ENCODE measurements at places on chromosomes 6 and 20. TPM values are rescaled to one million over a fixed set of nuclear protein-coding genes. Genes with fewer than 3 reads are reported as not detected.

EMILIN3 gene
- total RNA-seq, result not detected

TGM3 gene
- not detected for total RNA-seq

ANKEF1 gene
- total RNA-seq, result 4.4 TPM

PARD6B gene
- total RNA-seq, result 4.1 TPM

BTN1A1 gene
- total RNA-seq, result not detected

KIF25 gene
- not detected for total RNA-seq

LRRC73 gene
- 0.36 TPM for total RNA-seq

TSHZ2 gene
- 0.05 TPM for total RNA-seq

RING1 gene
- 31.1 TPM for total RNA-seq

GABRR2 gene
- 1.9 TPM for total RNA-seq

ADGRG6 gene
- not detected for total RNA-seq

TPD52L1 gene
- total RNA-seq, result not detected

DNA sequence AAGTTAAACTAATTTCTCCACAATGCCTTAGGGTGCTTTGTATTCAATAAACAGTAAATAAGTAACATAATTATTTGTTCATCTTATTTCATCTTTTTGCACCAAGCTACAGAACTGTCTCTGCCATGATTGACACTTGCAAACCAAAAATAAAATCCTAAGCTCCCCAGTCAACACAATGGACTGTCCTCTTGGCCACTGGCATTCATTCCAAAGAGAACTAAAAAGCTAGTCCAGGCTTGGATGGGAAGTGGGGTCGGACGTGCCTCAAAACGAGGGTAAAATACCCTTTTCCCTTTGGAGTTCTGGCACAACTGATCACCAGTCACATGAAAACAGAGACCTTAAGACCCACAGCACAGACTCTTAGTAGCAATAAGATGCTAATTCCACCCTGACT lies 66.4 kb upstream of the THBS2 start:
- DNase-seq, result no peak

GRCh38 chr6:31252625-31253024 lies 19.3 kb downstream of the HLA-C start:
- DNase-seq, result no peak

- DNase-seq, result no peak
Measured at GRCh38 chr6:75344021-75344420, 59.4 kb upstream of the TMEM30A start.

GRCh38 chr20:50526403-50526989 lies 16.3 kb downstream of the PTPN1 start:
- no peak for DNase-seq

- no peak for DNase-seq
Measured at GRCh38 chr6:112288475-112288874, 34.1 kb upstream of the LAMA4 start.

DNA sequence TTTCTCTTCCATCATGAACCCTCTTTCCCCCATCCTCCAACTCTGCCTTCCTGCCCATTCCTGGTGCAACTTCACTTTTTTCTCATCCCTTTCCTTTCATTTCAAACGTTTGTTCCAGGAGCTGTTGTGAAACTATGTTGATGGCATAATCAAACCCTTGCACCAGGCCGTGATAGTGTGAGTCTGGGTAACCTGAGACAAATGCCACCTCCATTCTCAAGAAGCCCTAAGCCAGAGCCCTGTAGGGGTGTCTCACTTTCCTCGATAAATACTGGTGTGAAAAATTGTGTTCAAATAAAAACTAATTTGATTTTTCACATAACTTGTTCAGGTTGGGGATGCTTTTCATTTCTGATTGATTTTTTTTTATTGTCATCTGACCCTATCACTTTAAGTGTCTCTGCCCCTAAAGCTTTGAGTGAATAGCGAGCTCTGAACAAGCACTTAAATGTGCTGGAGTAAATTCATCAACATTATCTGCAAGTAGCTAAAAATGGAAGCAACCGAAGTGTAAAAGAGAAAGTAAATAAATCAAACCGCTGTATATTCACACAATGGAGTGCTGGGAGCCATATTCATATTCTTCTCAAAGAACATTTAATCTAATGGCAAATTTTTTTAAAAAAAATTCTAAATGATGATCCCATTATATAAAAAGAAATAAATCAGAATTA lies 303.1 kb upstream of the CDYL start:
- DNase-seq, result no peak

GRCh38 chr6:137087902-137088301 lies 43.1 kb upstream of the IL20RA start:
- no peak for DNase-seq

DNA sequence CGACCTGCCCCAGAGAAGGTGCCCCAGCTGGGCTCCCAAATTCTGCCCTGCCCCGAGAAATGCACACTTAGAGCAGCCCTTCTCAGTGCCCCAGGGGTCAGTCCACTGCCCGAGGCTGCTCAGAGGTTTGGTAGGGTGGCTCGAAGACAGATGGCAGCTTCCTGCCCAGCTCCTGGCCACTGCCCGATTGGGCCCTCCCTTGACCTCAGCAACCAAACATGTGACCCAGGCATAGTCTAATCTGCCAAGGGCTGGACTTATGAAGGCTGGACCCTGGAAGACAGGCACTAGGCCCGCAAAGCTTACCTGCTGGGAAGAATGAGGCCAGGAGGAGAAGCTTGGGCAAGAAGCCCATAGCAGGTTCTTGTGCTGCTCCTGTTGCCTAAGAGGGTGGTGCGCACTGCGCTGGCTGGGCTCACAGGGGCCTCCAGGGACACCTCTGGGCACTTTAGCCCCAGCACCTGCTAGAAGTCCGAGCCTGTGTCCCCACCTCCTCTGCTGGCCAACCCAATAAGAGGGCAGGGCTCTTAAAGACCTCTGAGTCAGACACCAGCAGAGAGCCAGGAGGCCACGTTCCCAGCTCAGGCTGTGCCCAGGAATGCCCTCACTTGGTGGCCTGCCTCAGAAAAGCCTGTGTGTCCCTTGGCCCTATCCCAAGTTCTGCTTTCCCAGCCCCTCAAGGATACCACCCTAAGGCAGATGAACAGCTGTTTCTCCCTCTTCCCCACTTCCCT lies 5.5 kb downstream of the SIGLEC1 start:
- no peak for DNase-seq

GRCh38 chr20:1388741-1389483 lies 3.9 kb downstream of the FKBP1A start:
- no peak for DNase-seq

GRCh38 chr20:50190251-50191064 lies at the start of gene CEBPB:
CEBPB (plus strand) TSS chr20:50190830; CDS start chr20:50191034, 204 bp downstream.
- peak; percentile 92 for DNase-seq

DNA sequence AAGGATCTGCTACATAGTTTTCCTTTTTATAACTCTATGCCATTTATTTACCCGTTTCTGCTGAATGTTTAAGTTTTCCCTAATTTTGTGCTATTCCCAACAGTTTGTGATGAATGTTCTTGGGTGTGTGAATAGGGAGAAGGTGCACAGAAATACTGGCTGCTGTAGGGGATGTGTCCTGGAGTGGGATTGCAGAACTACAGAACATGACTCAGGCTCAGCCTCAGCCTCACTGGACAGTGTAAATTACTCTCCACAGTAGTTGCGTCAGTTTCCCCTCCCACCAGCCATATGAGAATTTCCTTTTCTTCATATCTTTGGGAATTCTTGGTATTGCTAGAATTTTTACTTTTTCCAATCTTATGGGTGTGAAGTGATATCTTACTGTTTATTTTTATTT lies 57.0 kb downstream of the SLX4IP start:
- no peak for DNase-seq

DNA sequence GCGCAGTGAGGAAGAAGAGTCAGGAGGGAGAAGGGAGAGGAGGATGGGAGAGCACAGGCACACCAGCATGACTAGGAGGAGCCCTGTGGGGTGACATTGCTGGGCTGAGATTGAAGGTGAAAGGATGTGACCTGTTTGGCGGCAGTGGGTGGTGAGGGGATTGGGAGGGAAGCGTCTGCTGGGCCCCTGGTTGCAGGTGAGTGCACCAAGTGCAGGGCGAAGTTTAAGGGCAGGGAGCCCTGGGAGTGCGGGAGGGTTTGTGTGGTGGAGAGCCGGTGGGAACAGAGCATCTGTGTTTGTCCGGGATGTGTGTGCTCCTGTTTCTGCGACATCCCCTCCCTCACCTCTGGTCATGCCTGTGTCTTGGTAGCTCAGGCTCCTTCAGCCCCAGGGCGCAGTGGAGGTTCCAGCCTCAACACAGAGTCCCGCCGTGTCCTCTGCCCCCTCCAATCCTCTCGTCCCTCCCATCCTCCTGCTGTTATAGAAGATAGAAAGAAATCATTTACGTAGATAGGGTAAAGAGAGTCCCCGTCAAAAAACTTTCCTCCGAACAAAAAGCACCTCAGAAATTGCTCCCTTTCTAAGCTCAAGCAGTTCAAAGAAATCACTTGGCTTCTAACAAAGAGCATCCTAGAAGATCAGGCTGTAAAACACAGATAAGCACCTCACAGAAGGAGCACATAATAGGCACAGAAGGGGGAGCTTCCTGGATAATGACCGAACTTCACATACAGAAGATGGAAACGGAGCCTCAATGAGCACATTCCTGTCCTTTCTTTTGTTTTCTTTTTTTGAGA lies 25.0 kb downstream of the ULBP1 start:
- no peak for DNase-seq

DNA sequence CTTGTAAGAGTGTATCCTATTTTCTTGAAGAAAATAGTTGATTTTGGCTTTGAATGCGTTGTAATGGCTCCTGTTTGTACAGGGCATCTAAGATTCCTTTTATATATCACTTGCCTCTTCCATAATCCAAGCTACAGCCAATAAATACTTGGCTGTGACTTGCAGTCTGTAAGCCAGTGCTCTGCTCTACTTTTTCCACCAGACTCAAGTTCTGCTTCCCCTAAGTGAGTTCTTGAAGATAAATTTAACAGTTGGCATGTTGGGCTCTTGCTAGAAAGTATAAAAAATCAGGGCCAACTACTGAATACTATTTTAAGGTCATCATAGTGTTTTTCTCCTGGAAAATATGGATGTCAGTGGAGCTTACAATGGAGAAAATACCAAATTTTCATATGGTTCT lies 36.5 kb upstream of the SCGN start:
- DNase-seq, result no peak

DNA sequence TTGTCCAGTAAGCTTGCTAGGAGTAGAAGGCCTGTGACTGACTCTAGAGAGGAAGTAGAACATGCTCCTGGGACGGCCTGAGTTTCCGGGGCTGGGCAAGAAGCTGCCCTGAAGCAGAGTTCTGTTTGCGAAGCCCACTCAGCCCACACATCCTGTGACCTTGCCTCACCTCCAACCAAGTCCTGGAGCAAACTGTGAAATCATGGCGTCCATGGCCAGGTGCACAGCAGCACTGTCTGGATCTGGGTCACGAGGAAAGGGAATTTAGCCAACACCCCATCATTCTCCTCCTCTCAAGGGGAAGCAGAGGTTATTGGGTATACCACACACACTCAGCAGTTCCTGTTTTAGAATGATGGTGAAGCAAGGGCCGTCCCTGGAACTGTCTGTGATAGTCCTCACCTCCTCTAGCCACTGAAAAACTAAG lies 87.5 kb downstream of the CRYBG1 start:
- DNase-seq, result peak; percentile 66

DNA sequence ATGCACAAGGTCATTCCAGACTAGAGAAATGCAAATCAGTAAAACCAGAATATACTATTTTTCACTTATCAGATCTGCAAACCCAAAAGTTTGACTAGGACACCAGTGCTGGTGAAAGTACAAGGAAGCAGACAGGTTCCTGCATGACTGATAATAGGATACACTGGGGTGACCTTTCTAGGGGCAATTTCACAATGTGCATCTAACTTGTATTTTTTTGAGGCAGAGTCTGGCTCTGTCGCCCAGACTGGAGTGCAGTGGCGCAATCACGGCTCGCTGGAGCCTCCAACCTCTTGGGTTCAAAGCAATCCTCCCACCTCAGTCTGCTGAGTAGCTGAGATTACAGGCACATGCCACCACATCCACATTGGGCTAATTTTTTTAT lies 11.4 kb downstream of the COMMD7 start:
- DNase-seq, result no peak

- no peak for DNase-seq
Measured at GRCh38 chr6:18386298-18386976, 713 bp upstream of the RNF144B start.

DNA sequence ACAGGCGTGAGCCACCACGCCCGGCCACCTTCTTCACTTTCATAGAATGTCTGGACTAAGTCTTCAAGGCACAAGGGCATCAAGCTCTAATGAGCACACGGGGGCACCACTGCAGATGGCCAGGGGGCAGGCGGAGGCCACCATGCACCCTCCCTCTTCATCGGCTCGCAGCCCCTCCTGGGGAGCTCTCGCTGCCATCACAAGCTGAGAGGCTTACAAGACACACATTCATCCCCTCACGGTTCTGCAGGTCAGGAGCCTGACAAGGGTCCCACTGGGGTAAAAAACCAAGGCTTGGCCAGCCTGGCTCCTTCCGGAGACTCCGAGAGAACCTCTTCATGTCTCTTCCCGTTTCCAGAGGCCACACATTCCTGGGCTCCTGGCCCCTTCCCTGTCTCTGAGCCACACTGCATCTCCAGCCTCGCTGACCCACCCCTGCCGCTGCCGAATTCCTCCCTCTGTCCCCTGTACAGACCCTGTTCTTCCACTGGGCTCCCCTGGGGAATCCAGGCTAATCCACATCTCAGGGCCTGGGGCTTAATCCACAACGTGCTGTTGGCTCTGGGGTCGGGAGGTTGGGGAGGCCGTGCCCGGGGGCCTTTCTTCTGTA lies 19.8 kb downstream of the DLL1 start:
- DNase-seq, result no peak

- no peak for DNase-seq
Measured at GRCh38 chr6:34904990-34905613, 16.0 kb downstream of the ANKS1A start.

GRCh38 chr6:51479296-51479695 lies 608.1 kb downstream of the PKHD1 start:
- no peak for DNase-seq

GRCh38 chr20:40956542-40957264 lies 71.9 kb upstream of the TOP1 start:
- no peak for DNase-seq

- DNase-seq, result no peak
Measured at GRCh38 chr6:16547587-16547986, 213.7 kb downstream of the ATXN1 start.

DNA sequence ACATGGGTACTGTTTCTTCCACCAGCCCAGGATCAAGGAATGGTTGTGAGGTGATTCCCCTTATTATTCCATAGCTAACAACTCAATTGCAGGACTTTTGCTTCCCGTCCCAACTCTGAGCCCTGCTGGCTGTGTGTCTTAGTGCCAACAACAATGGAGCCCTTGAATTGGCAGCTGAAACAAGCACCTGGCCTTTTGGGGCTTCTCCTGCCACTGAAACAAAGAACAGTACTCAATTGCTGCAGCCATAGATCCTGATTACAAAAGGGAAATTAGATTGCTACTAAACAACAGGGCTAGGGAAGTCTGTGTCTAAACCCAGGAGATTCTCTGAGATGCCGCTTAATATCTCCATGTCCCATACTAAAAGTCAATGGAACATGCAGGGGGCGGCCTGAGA lies 61.3 kb upstream of the CARMIL1 start:
- DNase-seq, result no peak

Data from natural killer cell treated with Interleukin-12 subunit alpha and Interleukin-12 subunit beta and Interleukin-15 and Interleukin-18, amount 100 ng/mL, for 72 hours (primary cell).